Stimulated activated CD4-positive, alpha-beta T cell treated with anti-CD3 and anti-CD28 coated beads, Interleukin-2, amount 100 ng/mL, for 24 hours (primary cell): ENCODE measurements at places on chromosomes 5 and 9.

GRCh38 chr9:96751815-96752214, 26.1 kb downstream of the ZNF510 start:
- no peak for DNase-seq

DNA sequence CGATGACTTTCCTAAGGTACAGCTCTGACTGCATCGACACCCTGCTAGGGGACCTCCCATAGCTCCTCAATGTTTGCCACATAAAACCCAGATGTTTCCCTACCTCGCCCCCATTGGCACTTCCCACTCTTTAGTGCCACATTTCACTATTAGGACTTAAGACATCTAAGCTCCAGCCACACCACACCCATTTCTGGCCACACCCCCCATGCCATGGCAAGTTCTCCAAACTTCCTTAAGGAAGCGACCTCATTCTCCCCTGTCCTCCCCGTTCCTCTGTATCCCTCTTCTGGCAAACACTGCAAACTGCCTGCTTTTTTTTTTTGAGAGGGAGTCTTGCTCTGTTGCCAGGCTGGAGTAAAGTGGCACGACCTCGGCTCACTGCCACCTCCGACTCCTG, 62.9 kb downstream of the USP20 start:
- DNase-seq: no peak

DNA sequence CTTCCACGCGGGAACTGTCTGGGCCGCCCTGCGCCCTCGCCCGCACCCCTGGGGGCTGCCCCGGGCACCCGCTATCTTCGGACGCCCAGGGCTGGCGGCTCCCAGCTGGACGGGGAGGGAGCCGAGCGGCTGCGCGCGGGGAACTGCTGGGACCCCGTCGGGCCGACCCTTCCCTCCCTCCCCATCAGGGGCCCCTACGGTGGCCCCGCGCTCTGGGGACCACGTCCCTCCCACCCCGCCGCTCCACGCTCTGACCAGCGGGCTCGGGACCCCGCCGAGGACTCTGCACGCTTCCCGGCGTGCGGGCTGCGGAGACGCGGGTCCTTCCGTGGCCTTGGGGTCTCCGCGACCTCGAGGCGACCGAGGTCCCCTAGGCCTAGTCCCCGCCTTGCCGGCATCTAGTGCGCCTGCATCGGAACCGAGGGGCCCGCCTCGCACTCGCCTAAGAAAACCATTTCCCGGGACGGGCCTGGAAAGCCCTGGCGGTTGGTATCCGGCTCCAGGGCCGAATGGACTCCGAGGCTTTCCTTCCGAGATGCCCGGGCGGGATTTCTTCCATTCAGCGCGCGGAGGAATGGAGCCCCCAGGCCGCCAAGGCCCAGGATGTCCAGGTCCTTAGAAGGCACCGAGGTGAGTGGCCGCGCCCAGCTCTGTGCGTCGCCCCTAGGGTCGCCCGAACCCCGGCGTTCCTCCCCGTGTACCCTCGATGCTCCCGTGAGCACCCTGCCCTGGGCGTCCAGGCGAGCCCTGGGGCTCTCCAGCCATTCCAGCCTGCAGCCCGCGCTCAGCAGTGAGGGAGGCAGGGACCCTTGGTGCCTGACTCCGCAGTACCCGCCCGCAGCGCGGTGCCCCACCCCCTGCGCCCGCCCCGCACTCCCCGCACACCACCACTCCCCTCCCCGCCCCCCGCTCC, 705 bp upstream of the SLC6A3 start:
- no peak for DNase-seq

DNA sequence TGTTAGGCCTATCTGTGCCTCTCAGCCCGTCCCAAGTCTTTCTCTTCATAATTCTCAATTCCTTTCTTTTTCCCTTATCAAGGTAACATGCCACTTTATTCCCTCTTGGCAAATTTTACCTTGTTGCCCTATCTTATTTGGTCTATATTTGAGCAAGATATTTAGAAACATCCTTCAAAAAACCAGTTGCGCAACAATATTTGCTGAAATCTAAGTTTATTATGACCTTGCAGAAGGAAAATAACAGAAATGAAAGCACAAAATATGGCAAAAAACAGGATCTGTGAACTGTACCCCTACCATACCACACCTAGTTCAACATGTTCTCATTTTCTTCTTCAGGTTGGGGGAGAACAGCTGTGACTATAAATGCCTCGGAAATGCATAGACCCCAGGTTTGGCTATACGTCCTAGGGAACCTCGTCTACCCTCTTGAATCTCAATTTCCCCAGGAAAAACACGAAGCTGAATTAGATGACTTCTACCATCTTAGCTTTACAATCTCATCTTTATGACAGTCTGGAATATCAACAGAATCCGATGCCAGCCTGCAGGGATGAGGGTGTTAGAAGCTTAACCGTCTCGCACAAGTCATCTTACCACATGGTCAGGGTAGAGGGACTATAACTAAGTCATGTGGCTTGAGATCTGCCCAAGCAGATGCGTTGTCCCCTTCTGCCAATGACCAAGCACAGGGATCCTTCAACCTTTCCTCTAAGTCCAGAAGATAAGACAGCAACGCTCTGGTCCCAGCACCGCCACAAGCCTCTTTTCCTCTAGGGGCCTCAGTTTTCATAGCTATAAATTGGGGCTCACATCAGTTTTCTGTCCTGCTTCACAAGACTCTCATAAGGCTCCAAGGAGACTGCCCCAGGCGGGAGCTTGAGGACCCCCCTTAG, 1.3 kb downstream of the LCP2 start:
- no peak for DNase-seq

DNA sequence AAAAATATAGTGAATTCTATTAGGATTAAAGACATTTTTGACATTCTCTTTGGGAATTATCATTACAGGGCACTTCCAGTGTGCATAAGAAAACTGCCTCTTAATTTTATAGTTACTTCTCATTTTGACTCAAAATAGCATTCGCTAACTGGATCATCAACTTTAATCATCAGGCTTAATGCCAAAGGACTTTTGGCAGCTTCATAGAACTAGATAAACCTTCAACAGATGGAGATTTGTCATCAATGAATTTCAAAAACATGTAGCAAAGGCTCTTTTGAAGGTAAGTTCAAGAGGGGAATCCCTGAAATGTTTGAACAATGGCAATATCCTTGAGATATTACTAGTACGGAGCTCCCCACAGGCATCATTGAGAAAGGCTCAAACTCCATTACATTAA, 447.2 kb downstream of the PDE4D start:
- DNase-seq: no peak

DNA sequence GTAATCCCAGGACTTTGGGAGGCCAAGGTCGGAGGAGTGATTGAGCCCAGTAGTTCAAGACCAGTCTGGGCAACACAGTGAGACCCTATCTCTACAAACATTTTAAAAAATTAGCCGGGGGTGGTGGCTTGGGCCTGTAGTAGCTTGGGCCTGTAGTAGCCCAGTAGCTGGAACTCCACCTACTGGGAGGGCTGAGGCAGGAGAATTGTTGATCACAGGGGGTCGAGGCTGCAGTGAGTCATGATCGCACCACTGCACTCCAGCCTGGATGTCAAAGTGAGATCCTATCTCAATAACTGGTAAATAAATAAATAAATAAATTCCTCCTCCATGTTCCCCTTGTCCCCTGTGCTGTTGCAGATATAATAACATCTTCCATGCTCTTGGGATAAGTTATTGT, 14.3 kb downstream of the VCAN start:
- no peak for DNase-seq

- no peak for DNase-seq
These were observed 151.5 kb downstream of the BNC2 start for GRCh38 chr9:16718952-16719351.

- no peak for DNase-seq
These were observed 92.9 kb downstream of the ANKRD18A start for GRCh38 chr9:38527503-38527902.

GRCh38 chr5:30968971-30969370, 224.5 kb upstream of the CDH6 start:
- DNase-seq: no peak

DNA sequence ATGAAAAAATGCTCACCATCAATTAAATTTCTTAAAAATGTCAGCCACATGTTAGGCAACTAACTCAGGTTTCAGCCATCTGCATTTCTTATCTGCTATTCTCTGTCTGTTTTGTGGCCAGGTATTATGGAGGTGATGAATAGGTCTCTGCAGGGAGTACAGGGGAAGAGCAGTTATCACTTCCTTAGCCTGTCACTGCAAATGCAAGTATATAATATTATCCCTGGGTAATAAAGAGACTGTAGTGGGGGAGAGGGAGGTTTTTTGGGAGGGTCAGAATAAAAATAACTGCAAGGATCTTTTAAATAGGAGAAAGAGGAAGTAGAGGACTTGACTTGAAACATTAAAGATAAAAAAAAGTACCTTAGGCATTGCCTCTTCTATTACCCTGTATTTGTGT, 49.6 kb upstream of the PTGER4 start:
- no peak for DNase-seq

DNA sequence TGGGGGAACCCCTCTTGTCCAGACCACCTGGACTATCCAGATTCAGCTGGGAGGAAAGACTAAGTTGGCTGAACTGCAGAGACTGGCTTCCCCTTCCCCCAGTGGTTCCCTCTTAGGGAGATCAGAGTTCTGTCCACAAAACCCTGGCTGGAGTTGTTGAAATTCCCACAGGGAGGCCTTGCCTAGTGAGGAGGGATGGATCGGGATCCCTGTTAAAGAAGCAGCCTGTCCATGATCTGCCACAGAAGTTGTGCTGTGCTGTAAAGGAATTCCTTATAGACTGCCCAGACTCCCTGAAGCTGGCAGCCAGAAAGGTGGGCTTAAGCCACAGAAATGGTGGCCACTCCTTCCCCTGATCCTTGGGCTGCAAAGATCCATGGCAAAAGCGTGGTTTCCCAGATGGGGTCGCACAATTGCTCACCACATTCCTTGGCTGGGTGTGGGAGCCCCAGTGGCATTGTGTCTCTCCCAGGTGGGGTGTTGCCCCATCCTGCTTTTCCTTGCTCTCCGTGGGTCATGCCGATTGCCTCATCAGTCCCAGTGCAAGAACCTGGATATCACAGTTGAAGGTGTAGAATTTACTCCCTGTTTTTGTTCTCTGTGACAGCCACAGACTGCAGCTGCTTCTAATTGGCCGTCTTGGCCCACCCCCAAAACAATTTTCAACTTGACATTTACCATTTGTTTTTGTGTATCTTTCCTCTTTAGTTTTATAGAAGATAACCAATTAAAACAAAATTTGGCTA, 342.4 kb downstream of the FGF10 start:
- DNase-seq: no peak

DNA sequence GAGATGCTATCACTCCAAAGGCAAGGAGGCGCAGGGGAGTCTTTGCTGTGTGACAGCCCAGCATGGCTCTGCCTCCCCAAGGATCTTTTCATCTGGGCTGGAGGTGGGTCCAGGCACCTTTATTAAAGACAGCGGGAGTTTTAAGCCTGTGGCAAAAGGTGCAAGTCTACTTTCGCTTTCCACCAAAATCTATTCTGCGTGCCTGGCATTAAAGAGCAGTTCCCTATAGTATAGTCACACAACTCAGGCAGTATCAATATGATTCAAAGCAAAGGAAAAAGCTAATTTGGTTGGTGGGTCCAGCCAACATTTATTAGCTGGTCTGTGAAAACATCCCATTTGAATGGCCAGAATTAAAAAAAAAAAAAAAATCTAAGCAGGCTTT, 398.7 kb downstream of the EBF1 start:
- no peak for DNase-seq

- DNase-seq: no peak
These were observed 124.5 kb downstream of the BARX1 start for GRCh38 chr9:93830606-93831005.

GRCh38 chr9:36800455-36800854, 227.8 kb downstream of the MELK start:
- no peak for DNase-seq

DNA sequence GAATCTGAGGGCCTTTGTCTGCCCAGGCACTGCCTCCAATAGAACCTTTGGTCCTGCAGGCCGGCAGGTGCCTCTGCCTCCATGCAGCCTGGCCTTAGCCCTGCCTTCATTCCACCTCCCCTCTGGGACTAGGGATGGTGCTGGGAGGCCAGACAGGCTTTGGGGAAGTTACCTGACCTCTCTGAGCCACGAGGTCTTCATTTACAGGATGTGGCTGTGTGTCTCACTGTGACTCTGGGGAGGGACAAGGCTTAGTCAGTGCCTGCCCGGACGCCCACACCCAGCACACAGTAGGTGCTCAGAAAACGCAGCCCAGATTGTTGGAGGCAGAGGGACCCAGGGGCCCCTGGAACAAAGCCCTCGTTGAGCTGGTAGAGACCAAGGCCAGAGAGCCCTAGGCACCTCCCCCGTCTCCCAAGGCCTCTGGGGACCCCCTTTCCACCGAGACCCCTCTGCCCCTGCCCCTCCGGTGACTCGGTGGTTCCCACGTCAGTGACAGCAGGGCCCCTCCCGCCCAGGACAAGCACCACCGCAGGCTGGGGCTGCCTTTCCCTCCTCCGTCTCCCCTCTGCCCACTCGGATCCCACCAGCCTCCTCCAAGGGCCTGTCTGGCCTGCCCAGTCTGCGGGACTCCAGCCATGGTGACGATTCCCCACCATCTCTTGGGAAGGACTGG, 46.9 kb upstream of the EGFL7 start:
- DNase-seq: no peak

GRCh38 chr5:75885849-75886596, 168.8 kb upstream of the POC5 start:
- no peak for DNase-seq

DNA sequence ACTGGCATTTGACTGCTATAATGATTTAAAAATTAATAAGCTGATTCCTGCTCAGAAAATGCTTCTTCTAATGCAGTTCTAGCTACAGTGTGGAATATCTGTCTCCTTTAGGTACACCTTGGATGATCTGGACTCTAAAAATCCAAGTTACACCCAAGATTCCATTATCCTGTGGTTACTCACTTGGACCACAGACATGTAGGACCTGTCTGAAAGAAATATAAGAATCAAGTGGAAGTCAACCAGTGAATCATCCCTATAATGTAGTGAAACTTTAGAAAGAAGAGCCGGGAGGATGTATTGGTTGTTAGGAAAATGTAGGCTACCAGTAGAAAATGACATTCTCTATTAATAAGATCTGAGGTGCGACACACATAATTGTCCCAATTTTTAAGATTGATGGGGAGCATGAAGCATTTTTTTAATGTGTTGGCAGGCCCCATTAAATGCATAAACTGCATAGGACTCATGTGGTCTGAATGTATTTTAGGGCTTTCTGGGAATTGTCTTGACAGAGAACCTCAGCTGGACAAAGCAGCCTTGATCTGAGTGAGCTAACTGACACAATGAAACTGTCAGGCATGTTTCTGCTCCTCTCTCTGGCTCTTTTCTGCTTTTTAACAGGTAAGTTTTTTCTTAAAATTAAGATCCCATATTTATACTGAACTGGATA, at the start of gene SPINK6:
TSS of gene SPINK6 (plus strand) at position 512 of the 673 bp plus-strand sequence. CDS start at position 567, 55 bp downstream.
- DNase-seq: no peak

DNA sequence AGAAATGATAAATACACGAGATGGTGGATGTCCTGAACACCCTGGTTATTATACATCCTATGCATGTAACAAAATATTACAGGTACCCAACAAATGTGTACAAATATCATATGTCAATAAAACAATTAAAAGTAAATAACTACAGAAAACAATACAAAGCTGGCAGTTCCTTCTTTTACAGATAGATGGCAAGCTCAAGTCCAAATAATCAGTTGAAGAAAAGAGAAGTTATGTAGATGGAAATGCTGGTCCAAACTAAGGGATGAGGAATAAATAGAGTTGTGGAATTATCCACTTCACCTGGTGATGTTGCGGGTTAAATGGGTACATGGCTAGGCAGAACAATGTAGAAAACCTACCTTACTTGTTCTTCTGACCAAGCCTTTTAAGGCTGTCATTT, 79.4 kb downstream of the PALM2AKAP2 start:
- DNase-seq: no peak

GRCh38 chr9:13190040-13190439, 89.5 kb downstream of the MPDZ start:
- no peak for DNase-seq

GRCh38 chr9:71638627-71639026, 129.7 kb downstream of the CEMIP2 start:
- no peak for DNase-seq
